ENCODE measurements at places on chromosomes 5 and 9.

DNA sequence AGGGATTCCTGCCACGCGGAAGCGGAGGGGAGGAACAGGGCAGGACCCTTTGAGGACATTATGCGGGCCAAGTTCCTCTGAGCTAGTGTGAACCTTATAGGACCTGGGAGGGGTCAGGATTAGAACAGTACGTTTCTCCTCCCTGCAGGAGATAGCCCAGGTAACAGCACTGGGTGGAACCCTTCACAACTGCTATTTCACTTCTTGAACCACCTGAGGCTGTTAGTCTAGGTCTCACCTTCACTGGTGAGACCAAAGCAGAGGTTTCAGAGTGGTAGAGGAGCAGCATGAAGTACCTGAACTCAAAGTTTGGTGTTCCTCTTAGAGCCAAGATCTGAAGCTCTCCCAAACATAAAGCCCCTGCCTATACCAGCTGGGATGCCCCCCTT, 832 bp downstream of the EIF4EBP3 start:
- DNase-seq, result no peak

- peak; percentile 46 for DNase-seq
Measured at GRCh38 chr5:68251386-68251785, 35.8 kb downstream of the PIK3R1 start.

GRCh38 chr9:136902259-136902821, 16.0 kb downstream of the TRAF2 start:
- peak; percentile 66 for DNase-seq

GRCh38 chr5:76547891-76548524, 75.2 kb downstream of the F2RL2 start:
- DNase-seq, result no peak

- DNase-seq, result no peak
Measured at GRCh38 chr5:160480652-160481051, 59.0 kb downstream of the PTTG1 start.

- no peak for DNase-seq
Measured at GRCh38 chr5:9865574-9865973, 235.4 kb upstream of the TAS2R1 start.

DNA sequence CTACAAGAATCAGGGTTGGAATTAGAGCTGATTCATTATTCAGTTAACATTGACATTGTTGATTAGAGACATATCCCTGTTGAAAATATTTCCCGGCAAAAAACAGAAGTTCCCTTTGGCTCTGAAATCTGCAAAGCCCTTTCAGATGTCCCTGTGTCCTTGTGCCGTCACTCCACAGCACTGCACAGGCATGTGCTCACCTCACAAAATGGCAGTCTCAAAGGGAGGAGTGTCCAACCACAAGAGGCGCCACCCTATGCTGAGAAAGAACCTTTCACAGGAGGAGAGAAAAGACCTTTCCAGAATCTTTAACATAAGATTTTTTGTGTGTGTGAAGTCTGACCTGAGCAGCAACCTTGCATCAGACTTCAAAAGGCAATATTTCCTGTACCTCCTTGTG, 112.8 kb upstream of the PRSS3 start:
- no peak for DNase-seq

DNA sequence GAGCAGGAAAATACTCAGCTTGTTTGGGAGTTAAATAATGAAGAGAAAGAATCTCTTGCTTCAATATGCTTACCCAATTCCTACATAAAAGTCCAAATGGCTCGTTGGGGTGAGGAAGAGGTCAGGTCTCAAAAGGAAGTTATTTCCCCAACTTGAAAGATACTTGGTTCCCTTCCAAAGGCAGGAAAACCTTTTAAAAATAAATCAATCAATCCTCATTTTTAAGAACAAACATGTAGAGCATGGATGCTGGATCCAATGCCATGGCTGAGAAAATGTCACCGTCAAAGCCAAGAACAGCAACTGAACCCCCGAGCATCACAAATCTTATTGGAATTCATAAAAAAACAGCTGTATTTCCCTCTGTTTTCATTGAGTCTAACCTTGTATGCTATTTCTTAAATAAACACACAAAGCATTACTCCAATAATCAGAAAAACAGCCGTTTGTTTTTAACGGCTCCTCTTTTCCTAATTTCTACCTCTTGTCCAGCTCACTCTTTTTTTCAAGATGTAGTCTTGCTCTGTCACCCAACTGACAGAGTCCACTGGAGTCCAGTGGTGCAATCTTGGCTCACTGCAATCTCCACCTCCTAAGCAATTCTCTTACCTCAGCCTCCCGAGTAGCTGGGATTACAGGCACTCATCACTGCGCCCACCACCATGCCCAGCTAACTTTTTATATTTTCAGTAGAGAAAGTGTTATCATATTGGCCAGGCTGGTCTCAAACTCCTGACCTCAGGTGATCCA, 140.7 kb downstream of the GNA14 start:
- DNase-seq, result peak; percentile 22

All from EH (cell line).